ENCODE measurements at places on chromosomes 2 and 18.
A peak's percentile ranks its signal among the peaks of the same experiment; 100 is the strongest.

GRCh38 chr18:45012286-45012685, 331.6 kb downstream of the SETBP1 start:
- no peak for DNase-seq

DNA sequence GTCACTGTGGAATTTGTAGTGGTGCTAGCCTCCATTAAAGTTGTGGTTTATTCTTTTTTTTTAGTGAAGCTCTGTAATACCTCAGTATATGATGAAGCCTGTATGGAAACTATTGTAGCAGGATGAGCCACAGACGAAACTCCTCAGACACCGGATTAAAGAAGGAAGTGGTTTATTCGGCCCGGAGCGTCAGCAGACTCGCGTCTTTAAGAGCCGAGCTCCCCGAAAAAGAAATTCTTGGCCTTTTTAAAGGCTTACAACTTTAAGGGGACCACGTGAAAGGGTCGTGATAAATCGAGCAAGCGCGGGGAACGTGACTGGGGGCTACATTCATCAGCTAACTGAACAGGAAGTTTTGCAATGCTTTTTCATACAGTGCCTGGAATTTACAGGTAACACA, 8.1 kb upstream of the CCL20 start:
- peak; percentile 48 for DNase-seq

- DNase-seq = no peak
Measured at GRCh38 chr2:66236816-66237802, 197.8 kb upstream of the MEIS1 start.

DNA sequence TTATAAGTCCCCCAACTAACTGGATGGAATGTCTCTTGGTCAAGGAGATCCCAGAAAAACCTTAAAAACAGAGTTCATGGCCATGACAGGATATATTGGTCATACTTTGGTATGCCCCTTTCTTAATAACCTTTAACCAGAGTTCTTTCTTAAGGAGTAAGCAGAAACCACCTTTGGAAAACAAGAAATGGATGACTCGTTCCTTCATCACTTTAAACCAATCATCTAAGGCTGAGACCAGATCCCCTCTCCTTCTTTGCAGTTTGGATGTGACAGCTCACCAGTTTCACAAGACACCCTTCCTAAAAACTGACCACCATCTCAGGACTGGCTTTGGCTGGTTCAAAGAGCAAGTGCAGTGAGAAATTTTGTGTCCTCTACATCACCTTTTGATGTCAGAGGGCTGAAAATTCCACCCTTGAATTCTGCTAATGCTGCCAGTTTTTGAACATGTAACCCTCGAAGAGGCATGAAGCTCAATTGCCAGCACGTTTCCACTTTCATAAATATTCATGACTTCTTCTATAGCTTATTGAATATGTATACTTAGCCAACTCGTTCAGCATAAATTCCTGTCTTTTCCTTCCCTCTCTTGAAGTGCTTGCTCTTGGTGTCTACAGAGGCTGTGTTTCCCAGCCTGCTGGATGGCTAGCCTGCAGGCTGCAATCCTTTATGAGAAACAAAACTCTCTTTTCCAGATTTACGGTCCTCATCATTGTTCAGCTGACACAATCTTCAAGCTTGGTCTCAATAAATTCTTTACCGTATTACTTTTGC, 1323.5 kb upstream of the TMEFF2 start:
- no peak for DNase-seq

DNA sequence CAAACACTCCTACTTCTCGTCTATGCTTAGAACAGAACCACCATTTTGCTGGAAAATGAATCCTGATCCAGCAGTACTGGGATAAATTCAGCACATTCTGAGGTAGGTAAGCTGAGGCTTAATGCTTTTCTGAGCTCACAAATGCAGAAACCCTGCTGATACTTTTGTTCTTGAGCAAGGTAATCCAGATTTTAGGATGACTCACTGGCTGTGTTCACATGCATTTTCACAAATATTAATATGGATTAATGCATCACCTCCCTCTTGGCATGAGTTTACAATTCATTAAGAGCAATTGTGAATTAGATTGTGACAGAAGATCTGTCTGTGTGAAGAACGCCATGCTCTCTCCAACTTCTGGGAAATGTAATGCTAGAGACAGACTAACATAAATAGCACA, 42.2 kb downstream of the RAD51AP2 start:
- no peak for DNase-seq

- DNase-seq = no peak
Measured at GRCh38 chr2:163949693-163950092, 213.9 kb upstream of the FIGN start.

- DNase-seq = no peak
Measured at GRCh38 chr2:1429895-1430294, 16.6 kb downstream of the TPO start.

GRCh38 chr2:239833269-239834109, 191.7 kb downstream of the NDUFA10 start:
- no peak for DNase-seq

DNA sequence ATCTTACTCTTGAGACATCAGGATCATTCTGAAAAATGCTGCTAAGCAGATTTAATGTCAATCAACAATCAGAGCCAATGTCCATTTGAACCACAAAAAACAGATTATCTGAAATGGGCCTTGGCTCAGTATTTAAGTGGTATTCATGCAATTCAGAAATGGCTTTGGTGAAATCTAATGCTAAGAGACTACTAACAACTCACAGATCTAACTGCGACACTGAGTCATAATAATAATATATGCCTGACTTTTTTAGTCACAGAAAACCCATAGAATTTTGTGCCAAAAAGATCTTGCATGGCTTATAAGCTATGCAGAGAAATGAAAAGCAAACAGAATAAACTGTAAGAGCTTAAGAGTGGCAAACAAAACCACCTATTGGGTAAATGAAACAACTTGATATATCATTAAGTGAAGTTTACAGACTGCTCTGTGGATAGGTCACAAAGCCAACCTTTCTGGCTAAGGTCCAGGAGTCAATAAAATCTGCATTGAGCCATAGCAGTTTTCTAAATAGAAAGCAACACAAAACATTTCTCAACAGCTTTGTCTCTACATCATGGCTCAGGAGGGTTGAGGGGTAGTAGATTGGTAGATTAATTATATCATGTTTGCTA, 234.3 kb downstream of the LRATD1 start:
- no peak for DNase-seq

- DNase-seq = no peak
Measured at GRCh38 chr2:212530991-212531390, 7.6 kb downstream of the ERBB4 start.

- no peak for DNase-seq
Measured at GRCh38 chr2:35168351-35168750, 1187.2 kb upstream of the CRIM1 start.

DNA sequence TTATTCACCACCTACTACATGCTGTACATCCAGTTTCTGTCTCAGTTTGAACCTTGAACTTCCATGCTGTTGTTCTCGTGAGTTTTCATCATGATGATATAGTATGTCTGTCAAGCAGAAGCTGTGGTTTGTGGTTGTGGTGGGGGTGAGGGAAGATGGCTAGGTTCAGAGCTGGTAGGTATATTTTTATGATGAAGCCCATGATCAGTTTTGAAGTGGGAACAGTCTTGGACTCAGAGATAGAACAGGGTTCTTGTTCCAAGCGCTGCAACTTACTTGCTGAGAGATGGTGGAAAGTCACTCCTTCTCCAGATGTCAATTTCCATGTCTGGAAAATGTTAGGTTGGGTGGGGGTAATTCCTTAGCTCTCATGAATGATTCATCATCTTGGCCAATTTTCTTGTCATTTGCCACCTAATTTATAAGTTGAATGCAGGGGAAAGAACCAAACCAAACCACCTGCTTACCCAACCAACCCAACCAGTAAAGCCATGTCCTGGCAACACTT, 21.6 kb downstream of the PMAIP1 start:
- DNase-seq = peak; percentile 73

GRCh38 chr2:101337877-101338276, 29.4 kb upstream of the RNF149 start:
- DNase-seq = no peak

DNA sequence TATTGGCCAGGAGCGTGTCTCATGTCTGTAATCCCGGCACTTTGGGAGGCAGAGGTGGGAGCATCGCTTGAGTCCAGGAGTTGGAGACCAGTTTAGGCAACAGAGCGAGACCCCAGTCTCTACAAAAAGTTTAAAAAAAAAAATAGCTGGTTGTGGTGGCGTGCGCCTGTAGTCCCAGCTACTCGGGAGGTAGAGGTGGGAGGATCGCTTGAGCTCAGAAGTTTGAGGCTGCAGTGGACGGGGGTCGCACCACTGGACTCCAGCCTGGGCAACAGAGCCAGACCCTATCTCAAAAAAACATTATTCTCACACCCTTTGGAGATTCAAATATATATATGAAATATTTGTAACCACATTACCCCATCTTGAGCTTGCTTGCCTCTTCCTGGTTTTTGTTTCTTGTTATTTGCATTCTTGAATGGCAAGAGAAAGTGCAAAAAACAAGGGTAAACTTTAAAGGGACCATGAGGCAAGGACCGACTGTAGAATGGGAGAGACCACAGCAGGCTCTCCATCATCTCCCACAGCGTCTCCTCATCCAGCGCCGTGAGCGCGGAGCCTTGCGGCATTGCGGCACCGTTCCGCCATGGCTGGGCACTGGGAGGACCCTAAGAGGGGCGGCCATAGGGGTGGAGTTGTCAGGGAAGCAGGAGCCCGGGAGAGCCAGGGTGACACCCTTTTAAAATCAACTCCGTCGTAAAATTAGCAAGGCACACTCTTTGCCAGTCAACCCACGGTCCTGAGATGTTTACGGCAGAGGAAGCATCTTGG, 1.4 kb downstream of the ELP2 start:
- DNase-seq = no peak

GRCh38 chr2:168596881-168597655, 141.0 kb downstream of the CERS6 start:
- no peak for DNase-seq

DNA sequence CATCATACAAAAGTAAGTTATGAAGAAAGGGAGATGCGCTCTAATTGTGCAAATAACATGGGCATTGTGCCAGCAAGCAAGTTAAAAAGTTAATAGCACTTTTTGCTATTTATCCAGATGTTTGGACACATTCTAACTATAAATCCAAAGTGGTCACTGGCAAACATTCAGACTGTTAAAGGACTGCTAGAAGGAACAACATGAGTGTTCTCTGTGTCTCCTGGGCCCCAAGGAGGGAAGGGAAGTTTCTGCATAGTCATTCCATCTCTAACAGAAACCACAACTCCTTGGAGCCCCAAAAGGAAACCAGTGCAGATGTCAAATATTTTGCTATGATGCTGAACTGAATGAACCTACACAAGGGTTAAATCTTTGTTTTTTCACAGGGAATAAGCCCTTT, 213.3 kb upstream of the HNRNPA3 start:
- DNase-seq = peak; percentile 18

- no peak for DNase-seq
Measured at GRCh38 chr2:201950606-201951005, 83.0 kb upstream of the FZD7 start.

GRCh38 chr2:164551519-164551918, 69.8 kb downstream of the GRB14 start:
- no peak for DNase-seq

- DNase-seq = no peak
Measured at GRCh38 chr2:102278720-102279390, 32.5 kb upstream of the IL1RL1 start.

DNA sequence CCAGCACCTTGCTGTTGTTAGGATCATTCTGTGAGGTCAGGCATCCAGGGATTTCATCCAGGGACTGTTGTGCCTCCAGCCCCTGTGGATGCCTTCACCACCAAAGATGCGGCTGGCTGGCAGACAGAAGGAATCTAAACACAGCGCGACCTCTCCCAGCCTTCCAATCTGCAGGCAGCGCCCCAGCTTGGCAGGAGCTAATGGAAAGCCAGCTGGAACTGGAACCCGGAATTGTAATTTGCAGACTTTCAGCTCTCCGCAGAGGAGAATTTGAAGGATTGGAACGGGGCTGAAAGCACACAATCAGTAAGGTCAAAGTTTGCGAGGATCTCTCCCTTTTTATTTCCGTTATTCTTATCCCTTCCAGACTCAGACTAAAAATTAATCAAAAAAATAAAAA, 127.8 kb downstream of the TRIB2 start:
- no peak for DNase-seq

GRCh38 chr2:217186152-217186551, 326.3 kb upstream of the TNP1 start:
- DNase-seq = no peak

DNA sequence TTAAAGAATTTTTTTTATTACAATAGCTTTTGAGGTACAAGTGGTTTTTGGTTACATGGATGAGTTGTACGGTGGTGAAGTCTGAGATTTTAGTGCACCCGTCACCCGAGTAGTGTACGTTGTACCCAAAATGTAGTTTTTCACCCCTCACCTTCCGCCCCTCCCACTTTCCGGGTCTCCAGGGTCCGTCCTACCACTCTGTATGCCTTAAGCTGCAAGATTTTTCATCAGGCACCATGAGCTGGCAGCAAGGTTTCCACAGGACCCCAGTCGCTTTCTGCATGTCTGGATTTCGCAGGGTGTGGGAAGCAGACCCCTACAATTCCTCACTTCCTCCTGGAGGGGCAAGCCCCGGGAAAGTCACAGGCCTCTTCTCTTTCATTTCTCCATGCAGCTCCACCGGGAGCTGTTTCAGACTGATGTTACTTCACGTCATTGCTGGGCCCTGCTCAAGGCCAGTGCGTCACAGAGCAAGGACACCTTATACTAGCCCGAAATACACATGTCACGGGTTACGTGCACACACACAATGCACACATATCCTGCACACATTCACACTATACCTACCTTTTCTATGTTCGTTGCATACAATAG, 179.1 kb downstream of the ZFP36L2 start:
- DNase-seq = no peak

DNA sequence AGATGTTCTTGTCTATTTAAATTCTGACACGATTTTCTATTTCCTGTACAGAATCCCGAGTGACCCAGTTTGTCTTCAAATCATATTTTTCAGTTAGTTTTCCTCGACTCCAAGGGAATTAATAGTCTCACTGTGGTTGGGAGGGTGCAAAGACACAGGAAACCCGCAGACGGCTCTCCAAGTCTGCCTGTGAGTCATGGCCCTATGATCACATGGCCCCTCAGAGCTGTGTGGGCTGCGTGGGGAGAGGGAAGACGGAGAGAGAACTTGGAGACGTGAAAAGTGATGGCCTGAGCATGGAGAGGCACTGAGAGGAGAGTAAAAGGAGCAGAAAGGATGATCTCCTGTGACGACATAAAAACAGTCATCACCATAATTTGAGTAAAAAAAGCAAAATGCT, 989.9 kb downstream of the DCDC2C start:
- DNase-seq = no peak

GRCh38 chr18:74360852-74361655, 45.4 kb downstream of the C18orf63 start:
- DNase-seq = no peak

DNA sequence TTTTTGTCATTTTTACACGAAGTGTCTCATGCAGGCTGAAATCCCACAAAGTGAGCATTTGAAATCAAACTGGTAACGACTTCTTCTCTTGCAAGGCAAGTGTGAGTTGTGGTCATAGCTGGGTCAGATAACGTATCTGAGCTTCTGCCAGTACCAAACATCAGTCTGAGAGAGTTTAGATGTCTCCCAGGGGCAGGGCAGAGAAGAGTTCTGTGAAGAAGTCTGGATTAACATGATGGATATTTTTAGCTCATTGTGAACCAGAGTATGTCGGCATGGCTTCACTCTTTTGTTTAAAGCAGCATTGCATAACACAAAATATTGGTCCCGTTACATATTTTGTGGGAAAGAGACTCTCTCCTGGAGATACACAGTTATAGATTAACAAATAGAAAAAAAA, 655.5 kb upstream of the KLHL29 start:
- no peak for DNase-seq
